ENCODE measurements at places on chromosomes 1 and 21.

DNA sequence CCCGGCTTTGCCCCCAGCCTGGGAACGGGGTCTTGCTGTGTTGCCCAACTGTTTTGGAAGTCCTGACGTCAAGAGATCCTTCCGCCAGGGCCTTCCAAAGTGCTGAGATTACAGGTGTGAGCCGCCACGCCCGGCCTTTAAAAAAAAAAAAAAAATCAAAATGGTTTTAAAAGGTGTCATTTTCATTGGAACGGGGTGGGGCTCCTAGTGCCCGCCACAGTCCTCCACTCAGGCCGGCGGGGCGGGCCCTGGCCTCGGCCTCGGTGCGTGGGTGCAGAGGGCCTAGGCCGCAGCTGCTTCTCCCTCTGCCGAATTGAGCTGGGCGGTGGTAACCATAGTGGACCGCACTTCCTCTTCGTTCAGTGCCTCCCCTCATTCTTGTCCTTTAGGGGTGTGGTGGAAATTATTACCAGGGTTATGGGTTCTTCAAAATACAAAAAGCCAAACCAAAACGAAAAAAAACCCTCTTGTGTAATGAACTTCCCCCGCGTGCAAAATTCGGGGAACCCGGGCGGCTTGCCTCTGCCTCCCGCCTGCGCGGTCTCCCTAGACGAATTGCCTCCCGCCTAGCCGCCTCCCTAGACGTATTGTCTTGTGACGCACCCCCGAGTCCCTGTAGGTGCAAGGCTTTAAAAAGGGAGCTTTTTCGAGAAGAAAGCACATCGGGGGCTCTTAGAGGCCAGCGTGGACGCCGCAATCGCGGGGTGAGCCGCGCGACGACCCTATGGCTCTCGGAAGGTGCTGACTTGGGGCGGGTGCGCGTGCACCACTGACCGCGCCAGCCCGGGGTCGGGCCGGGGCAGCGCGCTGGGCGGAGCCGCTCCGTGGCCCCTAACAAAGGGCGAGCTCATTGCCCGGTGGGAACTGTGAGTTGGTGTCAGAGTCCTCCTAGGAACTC, 10.5 kb upstream of the SPEN start:
- DNase-seq = no peak

GRCh38 chr1:38685388-38685787, 174.2 kb downstream of the RRAGC start:
- DNase-seq = no peak

DNA sequence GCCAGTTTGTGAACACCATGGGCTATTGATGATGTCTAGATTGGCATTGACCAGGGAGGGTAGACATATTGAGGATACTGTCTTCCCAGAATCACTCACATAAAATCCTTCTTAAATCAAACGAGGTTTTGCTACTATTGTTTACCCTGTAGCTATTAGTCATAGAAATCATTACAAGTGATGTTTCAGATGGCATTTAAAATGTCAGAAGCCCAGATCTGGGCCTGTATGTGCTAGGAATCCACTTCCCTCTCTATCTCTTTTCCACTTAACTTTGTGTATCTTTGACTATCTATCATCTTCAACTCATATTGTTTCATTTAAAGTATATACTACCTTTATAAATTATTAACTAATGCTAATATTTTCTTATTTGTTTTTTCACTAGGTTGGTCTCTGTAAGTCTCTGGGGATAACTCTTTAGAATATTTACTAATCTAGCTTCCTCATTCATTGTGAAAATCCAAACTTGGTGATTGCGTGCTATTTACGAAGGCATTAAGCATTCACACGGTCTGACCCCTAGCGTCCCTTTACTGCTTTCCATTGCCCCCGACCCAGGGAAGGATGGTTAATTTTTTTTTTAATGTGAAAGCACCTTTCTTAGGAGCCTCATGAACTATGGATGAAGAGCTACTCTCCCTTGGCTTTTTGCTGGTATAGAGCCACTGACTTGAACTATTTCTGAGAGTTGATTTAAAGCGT, 281.8 kb downstream of the GPATCH2 start:
- no peak for DNase-seq

GRCh38 chr1:38662126-38662525, 197.4 kb downstream of the RRAGC start:
- DNase-seq = no peak

DNA sequence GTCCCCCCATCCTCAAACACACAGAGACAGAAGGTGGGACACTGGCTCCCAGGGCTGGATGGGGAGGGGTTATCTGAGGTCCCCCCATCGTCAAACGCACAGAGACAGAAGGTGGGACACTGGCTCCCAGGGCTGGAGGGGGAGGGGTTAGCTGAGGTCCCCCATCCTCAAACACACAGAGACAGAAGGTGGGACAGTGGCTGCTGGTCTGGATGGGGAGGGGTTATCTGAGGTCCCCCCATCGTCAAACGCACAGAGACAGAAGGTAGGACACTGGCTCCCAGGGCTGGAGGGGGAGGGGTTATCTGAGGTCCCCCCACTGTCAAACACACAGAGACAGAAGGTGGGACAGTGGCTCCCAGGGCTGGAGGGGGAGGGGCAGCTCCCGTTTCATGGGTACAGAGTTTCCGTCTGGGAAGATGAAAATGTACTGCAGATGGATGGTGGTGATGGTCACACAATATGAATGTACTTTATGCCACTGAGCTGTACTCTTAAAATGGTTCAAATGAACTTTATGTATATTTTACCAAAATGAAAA, 69.2 kb downstream of the SCCPDH start:
- no peak for DNase-seq

DNA sequence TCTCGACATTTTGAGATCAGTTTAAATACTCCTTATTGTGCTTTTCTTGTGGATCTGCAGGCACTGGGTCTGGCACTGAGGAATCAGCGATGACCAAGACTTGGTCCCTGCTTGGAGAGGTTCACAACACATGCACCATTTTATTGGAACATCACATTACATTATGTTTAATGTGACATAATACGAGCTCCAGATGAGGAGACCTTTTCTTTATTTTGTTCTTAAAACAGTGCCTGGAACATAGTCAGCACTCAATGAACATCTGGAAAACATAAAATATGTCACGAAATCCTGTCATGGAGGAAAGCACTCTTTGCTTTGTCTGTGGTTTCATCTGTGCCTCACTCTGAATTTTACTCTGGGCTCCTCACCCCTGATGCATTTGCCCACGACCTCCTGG, 110.7 kb downstream of the ST6GALNAC3 start:
- no peak for DNase-seq

- no peak for DNase-seq
These were observed 8.7 kb downstream of the PEAR1 start for GRCh38 chr1:156901966-156902915.

DNA sequence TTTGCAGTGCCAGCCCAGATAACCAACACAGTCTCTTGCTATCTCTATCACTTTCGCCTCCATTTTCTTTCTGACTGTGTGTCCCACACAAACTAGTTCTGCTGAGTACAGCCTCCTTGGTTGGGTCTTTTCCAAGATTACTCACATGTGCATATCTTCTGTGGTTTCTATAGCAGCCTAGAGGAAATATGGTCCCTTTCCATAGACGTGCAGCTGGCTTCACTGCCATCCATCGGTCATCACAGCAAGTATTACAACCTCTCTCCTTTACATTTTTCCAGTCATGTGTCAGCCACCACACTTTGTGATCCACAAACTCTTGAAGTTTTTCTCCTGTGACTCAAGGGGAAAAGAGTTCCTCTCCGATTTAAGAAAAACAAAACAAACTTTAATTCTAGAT, 893.4 kb upstream of the ADGRL4 start:
- DNase-seq = peak; percentile 37

DNA sequence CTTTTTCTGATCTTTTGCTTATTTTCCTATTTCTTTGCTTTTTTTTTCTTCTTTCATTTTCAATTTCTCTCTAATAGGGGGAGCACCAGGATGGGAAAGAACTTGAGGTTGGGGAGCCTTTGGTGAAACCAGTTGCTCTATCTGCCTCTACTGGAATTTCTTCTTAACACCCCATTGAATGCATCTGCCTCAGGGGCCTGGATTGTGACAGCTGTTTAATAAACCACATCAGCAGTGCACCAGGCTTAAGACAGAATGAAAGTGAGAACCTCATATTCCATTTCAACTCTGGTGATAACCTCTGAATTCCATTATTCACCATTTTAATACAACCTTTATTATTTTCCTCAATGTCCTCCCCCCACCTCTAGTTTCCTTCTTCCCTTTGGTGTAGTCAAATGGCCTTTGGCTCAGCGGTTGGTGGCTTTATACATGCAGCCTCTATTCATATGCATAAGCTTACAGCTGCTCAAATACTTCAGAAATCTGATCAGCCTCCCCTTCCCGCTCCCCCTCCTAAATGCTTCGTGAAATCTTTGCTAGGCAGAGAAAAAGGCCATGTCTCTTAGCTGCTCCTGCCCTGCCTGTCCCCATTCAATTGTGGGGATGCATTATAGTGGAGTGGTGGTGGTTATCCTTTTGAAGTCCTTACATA, 537.3 kb upstream of the PLXNA2 start:
- DNase-seq = no peak

DNA sequence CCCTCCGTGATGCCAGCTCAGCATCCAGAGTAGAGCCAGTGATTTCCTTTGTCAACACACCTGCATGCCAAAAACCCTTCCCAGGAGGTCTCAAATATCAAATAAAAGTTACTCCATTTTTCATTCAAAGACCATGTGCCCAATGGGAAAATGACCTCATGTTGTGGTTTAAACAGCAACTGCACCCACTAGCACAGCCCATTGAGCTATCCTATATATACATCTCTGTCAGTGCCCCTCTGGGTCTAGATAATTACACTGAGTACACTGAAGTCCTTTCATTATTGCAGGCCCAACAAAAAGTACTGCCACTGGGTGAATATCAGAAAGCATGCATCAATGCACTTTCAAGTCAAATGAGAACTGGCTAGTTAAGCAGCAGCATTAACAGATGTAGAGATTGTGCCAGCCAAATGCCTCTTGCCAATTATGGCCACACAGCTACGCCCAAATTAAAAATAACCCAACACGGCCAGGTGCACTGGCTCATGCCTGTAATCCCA, 117.7 kb downstream of the SLC45A1 start:
- DNase-seq = no peak

Data from MCF 10A (cell line).